GM12865 (cell line): ENCODE measurements at places on chromosomes 3 and 15.
A peak's percentile ranks its signal among the peaks of the same experiment; 100 is the strongest.

DNA sequence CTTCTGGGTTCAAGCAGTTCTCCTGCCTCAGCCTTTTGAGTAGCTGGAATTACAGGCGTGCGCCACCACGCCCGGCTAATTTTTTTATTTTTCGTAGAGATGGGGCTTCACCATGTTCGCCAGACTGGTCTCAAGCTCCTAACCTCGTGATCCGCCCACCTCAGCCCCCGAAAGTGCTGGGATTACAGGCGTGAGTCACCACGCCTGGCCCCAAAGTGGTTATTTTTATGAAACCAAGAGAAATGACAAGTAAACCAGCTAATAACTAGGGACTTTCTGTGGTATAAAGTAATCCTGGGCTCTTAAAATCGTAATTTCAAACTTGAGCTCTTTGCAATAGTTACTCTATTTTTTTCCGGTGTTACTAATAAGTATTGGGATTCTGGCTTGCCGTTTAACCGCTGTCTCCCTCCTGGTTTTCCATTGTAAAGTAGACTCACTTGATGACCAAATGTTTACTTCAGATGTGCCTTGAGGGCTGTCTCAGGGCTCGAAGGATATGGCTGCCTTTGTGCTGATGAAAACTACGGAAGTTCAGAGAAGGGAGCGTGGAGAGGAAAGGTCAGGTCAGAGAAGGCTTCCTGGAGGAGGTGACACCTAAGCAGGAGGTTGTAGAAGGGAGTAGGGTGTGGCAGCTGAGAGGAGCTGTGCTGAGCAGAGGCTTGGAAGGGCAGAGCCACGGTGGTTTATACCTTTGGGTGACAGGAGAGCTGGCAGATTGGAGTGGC is 4.2 kb downstream of the ZSCAN2 start:
- peak; percentile 78 for DNase-seq

DNA sequence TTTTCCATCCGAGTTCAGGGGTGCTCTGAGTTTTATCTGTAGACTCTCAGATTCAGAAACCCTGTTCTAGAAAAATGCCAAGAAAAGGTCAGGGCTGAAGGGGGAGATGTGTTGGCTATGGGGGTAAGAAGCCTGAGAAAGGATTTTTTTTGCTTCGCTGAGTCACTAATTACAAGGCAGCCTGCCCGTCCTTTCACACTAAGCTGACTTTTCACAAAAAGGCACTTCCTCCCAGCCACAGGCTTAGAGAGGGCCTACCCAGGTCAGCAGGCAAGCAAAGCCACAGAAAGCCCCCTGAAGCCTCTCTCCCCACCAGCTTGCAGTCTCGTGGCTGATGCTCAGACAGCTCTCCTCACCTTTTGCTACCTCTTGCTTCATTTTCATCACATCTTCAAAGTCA is 192.6 kb upstream of the PRICKLE2 start:
- peak; percentile 71 for DNase-seq

GRCh38 chr3:14320219-14320618 is 82.2 kb upstream of the SLC6A6 start:
- DNase-seq = no peak

DNA sequence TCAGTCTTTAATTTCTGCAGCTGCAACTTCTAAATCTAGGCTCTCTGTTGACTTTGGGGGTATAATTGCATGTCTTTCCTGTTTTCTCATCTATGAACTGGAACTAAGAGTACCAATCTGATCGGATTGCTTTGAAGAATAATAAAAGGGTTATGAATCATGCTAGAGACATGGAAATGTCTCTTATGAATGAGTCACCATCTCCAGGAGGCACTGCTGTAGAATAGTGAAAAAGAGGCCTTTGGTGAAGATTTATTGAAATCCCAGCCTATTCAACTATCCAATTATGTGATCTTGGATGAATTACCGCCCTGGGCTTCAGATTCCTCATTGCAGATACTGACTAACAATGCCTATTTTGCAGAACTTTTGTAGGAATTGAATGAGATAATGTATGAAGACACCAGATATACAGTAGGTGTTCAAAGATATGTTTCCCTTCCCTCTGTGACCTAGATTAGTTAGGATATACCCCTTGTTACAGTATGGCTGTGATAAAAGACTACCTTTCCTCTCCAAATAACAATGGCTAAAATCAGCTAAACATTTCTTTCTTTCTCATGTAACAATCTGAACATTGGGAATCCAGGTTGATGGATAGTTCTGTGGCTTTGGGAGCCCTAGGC is 11.5 kb upstream of the CMTM8 start:
- no peak for DNase-seq

DNA sequence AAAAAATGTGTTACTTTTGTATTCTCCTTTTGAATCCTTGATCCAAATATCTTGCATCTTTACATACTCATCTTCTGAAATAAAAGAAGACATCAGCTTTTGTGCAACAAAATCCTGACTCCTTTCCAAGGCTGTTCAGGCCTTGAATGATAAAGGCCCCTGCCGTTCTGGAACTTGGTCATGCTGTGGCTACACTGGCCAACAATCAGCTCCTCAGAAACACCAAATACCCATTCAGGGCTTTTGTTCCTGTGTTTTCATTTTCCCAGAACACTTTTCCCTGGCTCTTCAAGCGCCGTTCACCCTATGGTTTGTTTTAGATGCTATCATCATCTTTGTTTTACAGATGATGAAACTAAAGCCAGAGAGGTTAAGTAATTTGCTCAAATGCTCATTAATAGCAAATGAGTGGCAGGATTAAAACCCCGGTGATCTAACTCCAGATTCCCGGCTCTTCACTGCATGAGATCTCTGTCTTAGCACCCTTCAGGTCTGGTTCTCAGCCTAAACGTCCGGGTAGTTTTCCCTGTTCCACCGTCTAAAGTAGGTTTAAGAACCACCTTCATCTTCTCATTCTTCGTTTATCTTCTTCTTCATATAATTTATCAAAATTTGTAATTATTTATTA is 58.3 kb downstream of the EPHA3 start:
- no peak for DNase-seq

- DNase-seq = no peak
These were observed 3.1 kb downstream of the ABHD14B start for GRCh38 chr3:51970606-51971300.

DNA sequence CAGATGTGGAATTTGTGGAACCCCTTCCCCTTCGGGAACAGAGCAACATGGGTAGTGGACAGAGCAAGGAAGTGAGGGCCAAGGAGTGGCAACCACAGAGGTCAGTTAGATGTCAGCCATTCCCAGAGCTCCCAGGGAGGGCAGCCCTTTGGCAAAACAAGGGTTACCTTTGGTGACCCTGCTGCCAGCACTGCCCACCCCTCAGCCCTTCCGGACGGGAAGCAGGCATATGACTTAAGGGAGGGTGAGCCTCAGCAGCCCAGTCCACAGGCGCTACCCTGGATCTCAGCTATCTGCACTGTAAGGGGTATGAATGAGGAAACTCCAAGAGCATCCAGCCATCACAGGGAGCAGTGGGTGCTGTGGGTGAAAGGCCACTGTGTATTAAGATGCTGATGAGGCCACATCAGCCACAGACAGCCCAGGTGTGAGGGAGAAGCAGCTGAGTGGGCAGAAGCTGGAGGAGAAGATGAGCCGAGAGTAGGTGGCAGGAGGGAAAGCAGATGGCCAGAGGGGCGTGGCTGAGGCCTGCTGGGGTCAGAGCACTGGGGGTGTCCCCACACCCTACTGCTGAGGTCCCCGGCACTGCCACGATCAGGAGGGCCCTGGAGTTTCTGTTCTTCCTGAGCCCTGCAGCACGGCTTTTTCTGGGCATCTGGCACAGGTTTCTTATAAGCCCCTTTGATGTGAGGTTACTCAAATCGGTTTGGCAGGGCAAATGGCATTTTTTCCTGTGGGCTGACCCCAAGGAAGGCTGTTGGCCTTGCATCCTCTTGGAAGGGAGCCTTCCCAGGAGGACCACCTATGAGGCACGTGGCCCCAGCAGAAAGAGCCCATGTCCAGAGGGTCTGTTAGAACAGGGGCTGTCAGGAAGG is 6.2 kb downstream of the PLA2G4D start:
- DNase-seq = no peak

GRCh38 chr15:60083318-60083717 is 79.2 kb downstream of the FOXB1 start:
- no peak for DNase-seq

DNA sequence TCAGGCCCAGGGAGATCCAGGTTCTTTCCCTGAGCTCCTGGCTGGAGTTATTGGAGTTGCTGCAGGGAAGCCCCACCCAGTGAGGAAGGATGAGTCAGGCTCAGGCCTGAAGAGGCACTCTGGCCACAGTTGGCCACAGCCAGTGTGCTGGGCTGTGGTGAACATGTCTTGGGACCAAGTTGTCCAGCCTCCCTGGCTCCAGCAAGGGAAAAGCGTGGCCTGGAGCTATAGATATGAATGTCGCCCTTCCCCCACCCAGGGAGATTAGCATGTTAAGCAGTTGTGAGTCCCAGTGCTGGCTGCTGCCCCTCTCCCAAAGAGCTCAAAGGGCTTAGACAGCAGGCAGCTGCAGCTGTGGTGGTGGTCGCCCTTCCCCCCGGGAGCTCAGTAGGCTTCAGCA is 963.2 kb downstream of the ROBO2 start:
- no peak for DNase-seq

DNA sequence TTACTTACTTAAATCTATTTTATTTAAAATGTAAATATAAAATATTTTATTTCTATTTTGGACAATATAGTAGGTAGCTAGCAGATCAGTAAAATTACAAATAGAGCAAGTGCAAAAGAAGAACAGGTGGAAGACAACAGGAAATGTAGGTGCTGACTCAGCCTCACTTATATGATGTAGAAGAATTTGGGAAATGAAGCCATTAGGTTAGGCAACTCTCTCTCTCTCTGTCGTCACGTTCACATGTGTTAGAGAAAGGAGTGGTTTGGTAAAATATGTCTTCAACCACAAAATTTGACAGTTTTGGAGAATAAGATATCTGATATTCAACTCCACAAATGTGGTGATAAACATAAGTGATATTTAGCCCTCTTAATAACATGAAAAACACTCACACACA is 532.5 kb upstream of the KCNMB2 start:
- no peak for DNase-seq

- DNase-seq = no peak
These were observed 22.3 kb downstream of the NR2F2 start for GRCh38 chr15:96352604-96353405.

DNA sequence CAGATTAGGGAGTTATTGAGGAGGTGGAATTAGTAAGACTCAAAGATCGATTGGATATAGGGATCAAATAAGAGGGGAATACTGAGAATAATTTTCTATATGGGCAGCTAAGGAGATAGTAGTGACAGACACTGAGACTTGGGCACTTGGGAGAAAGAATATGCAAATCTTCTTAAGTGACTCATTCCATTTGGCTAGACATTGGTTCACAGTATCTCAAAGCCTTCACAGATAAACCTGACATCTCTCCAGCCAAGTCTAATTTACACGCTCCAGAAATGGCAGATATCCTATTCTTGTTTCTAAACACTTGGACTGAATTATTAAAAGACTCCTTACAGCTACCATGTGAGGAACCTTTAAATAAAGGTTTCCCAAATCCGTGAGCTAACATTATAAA is 104.6 kb upstream of the ADAMTS9 start:
- no peak for DNase-seq

DNA sequence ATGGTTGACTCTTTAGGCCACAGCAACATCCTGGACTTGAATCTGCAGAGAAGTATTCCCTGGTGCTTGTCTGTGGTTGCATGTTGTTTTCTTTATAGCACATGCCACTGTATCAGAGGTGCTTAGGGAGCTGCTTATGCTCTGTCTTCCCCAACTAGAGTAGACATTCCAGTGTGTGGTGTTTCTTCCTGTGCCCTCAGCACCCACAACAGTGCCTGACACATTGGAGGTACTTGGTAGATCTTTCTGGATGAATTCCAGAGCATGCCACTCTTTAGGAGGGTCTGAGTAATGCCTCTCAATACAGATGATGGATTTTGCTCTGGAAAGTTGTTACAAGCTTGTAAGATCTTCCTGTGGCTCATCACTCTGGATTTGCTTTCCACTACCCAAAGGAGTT is 117.6 kb downstream of the CHDH start:
- DNase-seq = no peak

DNA sequence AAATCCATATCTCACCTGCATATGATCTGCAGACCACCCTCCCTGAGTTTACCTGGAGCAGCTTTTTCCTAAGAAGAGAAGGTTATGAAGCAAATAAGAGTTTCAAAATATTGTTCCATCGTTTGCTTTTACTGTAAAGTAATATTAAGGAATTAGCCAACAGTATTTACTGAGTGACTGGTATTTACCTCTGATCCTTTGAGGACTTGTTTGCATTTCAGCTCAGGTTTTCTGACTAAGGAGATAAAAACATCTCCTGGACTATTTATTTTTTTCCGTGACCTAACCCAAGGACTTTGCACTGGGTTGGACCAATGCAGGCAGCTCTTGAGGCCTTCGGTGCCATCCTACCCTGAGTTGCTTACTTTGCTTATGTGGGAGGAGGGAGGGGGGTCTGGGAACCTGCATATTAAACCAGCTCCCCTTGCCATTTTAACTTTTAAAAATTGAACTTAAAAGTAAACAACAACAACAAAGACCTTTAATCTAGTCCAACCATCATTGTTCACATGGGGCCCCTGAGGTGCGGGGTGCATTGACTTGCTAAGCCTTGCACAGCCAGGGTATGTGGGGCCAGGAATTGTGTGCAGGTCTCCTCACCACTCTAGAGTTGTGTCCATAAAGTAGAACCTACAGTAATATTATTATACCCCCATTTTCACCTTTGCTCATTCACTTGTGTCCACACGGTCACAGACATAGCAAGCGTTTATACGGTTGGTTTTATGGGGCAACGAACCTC is 39.3 kb downstream of the TRAK1 start:
- DNase-seq = no peak

GRCh38 chr3:108477511-108478147 is 32.8 kb downstream of the MYH15 start:
- DNase-seq = peak; percentile 73

DNA sequence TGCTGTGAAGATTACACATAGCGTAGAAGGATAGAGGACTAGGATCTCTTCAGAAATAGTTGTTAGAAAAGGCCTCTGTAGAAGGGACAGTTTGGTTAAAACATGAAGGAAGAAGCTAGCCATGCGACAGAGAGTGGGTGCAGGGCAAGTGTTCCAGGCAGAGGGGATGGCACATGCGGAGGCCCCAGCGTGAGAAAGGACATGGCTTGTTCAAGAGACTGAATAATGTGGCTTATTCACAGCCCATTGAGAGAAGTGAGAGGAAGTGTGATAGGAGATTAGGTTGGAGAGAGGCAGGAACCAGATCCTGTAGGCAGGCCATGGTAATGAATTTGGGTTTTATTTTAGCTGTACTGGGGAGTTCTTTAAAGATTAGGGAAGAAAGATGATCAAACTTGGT is 56.4 kb downstream of the NEO1 start:
- DNase-seq = no peak

DNA sequence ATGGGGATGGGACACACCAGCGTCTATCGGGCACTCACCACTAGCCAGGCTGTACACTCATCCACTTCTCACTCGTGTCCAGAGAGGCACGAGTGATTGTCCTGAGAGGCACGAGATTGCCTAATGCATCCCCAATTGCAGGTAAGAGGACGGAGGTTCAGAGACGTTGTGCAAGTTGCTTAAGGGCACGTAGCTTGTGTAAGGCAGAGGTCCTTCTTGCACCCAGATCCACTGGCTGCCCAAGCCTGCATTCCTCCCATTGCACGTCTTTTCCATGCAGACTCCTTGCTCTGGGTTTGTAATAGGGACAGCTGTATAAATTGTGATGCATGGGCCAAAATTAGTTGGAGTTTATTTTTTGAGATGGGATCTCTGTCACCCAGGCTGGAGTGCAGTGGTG is 264.3 kb downstream of the PLCL2 start:
- no peak for DNase-seq
